ENCODE measurements at places on chromosomes 3 and 15.

DNA sequence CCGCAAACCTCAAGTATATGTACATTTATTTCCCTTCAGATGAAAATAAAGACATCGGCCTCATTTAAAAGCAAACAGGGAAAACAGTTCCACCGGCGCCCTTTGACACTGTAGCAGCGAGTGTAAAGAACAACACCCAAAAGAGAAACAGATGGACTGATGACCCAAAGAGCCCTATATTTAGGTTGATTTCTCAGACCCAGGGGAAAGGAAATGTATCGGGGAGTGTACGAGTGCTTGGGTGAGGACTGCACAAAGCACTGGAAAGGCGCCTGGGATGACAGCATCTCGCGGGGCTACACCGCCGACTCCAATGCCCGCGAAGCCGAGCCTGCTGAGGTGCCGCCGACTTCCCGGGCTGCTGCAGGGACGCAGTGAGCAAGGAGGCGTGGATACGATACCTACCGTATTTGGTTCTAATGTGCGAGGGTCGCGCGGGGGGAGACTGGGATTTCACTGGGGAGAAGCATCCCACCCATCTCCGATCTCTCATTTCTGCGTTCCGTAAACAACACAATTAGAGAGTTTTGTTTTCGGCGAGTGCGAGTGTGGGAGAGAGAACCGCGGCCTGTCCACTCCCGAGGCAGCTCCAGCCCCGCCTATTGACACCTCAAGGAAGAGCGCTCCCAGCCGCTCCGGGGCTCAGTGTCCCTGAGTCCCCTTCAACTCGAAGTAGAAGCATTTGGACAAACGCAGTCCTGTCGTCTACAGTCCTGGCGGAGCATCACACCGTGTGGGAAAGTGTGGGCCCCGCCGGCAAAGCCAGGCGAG is 2.0 kb downstream of the MECOM start:
- no peak for DNase-seq

GRCh38 chr15:60283936-60284335 is 113.8 kb downstream of the ANXA2 start:
- no peak for DNase-seq

- DNase-seq: no peak
These were observed 20.6 kb upstream of the GOLIM4 start for GRCh38 chr3:168116279-168116678.

- DNase-seq: no peak
These were observed 73.9 kb downstream of the TRIM69 start for GRCh38 chr15:44810237-44810636.

GRCh38 chr15:62934236-62934971 is 108.1 kb upstream of the TPM1 start:
- no peak for DNase-seq
